ENCODE measurements at places on chromosomes 5 and 9. TPM values are rescaled to one million over a fixed set of nuclear protein-coding genes. Genes with fewer than 3 reads are reported as not detected.

DNA sequence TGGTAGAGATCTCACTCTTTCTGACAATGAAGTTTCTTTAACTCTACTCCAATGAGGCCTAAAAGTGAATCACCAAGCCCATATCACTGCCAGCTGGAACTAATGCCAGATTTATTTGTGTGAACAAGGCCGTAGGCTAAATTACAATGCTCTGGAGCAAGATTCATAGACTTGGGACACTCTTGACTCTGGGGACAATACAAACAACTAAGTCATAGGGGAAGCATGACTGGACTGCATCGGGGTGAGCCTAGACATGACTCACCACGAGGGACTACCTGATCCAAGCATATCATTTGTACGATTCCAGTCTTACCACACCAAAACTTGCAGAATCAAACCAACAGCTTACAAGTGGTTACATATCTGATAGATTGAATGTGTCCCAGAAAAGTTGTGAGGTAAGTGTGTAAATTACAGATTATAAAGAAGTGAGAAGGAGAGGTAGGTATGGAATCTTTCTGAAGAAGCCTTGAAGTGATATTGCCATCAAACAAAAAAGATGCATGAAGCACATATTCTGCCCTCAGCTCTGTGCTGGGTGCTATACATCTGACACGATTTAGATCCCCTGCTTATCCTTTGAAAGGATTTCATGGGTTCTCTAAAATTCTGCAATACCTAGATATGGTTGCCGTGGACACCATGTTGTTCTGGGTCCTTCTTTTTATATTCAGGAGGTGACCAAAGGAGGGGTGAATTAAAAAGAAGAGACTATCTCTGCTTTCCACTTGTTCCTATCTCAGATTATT is 199.3 kb upstream of the PDE4D start:
- no peak for DNase-seq
- H3K4me1 ChIP-seq: no peaks in the 10 kb centered on the region
- no peaks in the 10 kb centered on the region for H3K27me3 ChIP-seq
- no peaks in the 10 kb centered on the region for H3K36me3 ChIP-seq
- H3K27ac ChIP-seq: no peak overlapping the region
- no peak overlapping the region for H3K4me3 ChIP-seq

The EIF4E1B gene
- not detected for total RNA-seq

DNA sequence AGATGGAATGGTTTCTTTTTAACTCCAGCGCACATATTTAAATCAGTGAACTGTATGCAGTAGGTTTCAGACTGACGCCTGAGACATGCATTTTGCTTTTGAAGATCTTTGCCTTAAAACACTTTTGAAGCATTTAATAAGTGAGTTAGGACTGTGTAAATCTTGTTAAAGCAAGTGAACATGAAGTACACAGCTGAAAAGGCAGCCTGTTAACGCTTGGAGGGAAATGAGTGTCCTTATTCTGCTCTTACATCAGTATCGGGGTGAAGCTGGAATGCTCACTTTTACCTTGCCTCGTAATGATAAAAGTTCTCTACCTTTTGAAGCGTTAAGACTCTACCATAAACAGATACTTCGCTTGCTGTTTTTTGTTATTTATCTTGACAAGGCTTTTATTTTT is 552.2 kb downstream of the ZNF608 start:
- no peak for DNase-seq
- H3K36me3 ChIP-seq: no peaks in the 10 kb centered on the region
- H3K27ac ChIP-seq: no peak overlapping the region

The PCDHA11 gene
- not detected for total RNA-seq

- DNase-seq: no peak
- no peak overlapping the region for H3K27ac ChIP-seq
- H3K4me3 ChIP-seq: no peak overlapping the region
- no peaks in the 10 kb centered on the region for H3K4me1 ChIP-seq
- peaks cover 2% of the 10 kb centered on the region for H3K27me3 ChIP-seq
- H3K36me3 ChIP-seq: no peaks in the 10 kb centered on the region
These were observed 63.1 kb upstream of the CD180 start for GRCh38 chr5:67259548-67260215.

All from activated CD4-positive, alpha-beta memory T cell treated with anti-CD3 and anti-CD28 coated beads, Interleukin-2, amount 10 ng/mL, durations not matched to agents 7 days and 5 days (primary cell).